NCI-H1417 (cell line): ENCODE measurements at places on chromosomes 3 and 15.

DNA sequence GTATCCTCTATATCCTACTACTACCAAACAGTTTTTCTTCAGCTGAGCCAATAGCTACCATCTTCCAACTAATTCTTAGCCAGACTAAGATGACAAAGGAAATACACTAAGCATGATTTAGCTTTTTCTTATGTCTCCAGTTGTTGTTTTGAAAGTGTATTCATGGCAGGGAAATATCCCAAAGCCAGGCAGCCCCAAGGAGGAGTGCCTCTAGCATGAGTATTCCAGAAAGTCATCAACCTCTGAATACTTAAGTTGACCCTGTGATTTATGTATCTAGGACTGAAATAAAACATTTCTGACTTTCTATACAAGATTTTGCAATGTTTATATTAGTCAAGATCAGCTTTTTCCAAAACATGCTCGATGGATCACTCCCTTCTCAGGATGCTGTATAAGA lies 449.1 kb downstream of the IL5RA start:
- no peak for DNase-seq

- DNase-seq = no peak
Observed at GRCh38 chr3:162236949-162237348, 740.3 kb downstream of the OTOL1 start.

GRCh38 chr15:80953953-80954778 lies 35.5 kb downstream of the MESD start:
- DNase-seq = peak; percentile 19

DNA sequence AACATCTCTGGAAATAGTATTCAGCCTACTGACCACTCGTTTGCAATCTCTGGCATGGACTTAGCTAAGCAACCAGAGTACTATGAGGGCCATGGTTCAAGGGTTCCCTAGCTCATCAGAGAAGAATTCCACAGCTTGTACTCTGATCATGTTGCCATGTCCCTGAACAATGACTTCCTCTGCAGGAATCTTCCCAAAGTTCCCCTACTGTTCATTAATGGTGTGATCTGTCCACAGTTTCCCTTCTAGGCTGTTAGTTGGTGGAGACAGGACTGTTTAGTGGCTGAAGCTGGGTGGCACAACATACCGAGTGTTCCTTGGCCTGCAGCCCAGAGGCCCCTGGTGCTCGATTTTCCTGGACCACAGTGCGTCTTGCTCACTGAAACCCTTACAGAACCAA lies 44.4 kb upstream of the GALNT15 start:
- DNase-seq = no peak

DNA sequence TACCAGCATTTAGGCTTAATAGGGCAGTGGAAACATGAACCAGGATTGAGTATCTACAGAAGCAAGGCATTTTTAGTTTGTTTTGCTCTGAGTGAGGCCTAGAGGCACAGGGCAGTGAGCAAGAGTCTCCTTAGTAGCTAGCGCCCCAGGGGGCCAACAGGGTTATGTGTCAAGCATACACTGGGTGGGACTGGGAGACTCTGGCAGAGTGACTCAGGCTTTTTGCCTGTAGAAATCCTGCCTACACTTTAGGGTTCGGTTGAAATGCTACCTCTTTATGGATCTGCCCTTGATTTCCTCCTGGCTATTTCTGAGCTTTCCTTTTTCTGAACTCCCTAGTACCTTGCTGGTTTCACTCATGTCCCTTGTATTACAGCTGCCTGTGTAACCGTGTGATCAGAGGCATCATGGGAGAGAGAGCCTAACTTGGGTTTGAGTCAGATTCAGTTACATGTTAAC lies 72.2 kb downstream of the TOP2B start:
- no peak for DNase-seq

GRCh38 chr3:65837604-65838003 lies 201.1 kb downstream of the MAGI1 start:
- no peak for DNase-seq

DNA sequence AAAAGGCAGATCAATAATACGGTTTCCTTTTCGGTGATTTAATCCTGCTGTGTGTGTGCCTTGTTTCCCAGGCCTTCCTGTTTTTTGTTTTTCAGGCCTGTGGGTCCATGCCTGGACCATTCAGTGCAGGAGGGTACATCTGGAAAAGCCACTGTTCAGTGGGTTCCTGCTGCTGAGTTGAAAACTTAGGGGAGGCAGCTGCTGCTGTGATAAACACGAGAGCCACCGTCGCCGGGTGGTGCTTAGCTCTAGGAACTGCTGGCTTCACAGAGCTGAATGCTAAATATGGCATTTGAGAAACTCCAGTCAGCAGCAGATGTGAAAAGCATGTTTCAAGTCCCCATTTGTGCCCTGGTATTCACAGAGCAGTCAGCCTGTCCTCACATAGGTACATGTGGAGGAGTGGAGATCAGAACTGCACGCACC lies 44.0 kb downstream of the SYNM start:
- DNase-seq = no peak

- DNase-seq = no peak
Observed at GRCh38 chr3:32850226-32850625, 32.4 kb downstream of the TRIM71 start.

GRCh38 chr3:111923095-111923771 lies 55.6 kb upstream of the ABHD10 start:
- no peak for DNase-seq

GRCh38 chr3:18007980-18008379 lies 265.5 kb upstream of the TBC1D5 start:
- DNase-seq = no peak

GRCh38 chr3:122055215-122055614 lies at the start of gene CD86:
CD86 (plus strand) TSS chr3:122055362; CDS start chr3:122055490, 128 bp downstream.
- DNase-seq = no peak

- DNase-seq = no peak
Observed at GRCh38 chr3:52350981-52351761, 35.1 kb downstream of the DNAH1 start.

- no peak for DNase-seq
Observed at GRCh38 chr3:184656458-184656828, 55.4 kb downstream of the MAGEF1 start.

DNA sequence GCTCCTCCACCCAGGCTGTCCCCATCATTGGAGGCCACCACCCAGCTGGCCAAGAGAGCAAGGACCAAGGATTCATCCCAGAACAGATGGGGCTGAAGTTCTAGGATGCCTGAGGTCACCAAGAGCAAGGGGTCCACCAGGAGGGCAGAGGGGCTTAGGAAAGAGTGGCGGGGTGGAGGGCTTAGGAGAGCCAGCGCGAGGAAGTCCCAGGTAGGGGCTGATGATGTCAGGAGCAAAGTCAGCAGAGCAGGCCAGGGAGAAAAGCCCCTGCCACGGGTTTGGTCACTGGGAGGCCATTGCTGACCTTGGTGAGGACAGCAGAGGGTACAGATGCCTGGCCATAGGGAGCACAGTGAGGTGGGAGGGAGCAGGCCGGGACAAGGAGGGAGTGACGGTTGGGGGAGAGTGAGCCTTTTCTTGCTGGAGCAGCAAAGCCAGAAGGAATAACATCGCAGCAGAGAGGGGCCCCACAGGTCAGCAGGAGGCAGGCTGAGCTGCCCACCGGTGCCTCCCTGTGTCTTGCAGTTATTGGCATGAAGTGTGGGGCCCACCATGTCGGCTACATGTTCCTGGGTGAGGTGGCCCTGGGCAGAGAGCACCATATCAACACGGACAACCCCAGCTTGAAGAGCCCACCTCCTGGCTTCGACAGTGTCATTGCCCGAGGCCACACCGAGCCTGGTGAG lies 5.2 kb downstream of the PARP3 start:
- no peak for DNase-seq

DNA sequence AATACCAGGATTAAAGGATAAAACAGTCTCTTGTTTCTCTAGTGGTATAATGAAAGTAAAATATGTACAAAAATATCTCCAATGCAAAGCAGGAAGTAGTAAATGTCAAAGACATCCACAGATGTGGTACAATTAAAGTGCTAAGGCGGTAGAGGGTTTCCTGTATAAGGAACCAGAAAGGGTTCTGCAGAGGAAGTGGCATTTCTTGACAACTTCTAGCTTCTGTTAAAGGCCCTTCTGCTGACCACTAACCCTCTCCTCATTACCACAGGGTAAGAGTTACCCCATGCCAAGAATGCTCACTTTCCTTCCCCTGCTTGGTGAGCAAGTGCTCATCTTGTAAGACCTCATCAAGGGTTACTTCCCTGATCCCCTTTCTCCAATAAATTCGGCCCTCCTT lies 883.6 kb upstream of the NR2F2 start:
- no peak for DNase-seq

GRCh38 chr3:40152482-40153133 lies 156.9 kb upstream of the EIF1B start:
- peak; percentile 20 for DNase-seq

DNA sequence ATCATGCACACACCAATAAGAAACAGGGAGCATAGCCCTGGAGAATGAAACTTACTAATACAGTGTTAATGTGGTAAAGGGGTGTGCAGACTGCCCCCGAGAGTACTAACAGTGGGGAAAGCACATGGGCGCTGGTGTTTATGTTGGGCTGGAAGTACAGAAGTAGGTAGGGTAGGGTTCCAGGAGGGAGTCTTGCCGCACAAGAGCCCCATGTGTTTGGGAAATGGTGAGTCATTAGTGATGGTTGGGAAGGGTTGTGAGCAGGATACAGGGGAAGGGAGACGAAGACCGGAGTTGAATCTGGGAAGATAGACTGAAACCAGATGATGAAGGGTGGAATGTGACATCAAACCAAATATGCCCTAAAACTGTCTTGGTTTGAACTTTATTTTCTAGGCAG lies 117.1 kb downstream of the THSD4 start:
- no peak for DNase-seq

DNA sequence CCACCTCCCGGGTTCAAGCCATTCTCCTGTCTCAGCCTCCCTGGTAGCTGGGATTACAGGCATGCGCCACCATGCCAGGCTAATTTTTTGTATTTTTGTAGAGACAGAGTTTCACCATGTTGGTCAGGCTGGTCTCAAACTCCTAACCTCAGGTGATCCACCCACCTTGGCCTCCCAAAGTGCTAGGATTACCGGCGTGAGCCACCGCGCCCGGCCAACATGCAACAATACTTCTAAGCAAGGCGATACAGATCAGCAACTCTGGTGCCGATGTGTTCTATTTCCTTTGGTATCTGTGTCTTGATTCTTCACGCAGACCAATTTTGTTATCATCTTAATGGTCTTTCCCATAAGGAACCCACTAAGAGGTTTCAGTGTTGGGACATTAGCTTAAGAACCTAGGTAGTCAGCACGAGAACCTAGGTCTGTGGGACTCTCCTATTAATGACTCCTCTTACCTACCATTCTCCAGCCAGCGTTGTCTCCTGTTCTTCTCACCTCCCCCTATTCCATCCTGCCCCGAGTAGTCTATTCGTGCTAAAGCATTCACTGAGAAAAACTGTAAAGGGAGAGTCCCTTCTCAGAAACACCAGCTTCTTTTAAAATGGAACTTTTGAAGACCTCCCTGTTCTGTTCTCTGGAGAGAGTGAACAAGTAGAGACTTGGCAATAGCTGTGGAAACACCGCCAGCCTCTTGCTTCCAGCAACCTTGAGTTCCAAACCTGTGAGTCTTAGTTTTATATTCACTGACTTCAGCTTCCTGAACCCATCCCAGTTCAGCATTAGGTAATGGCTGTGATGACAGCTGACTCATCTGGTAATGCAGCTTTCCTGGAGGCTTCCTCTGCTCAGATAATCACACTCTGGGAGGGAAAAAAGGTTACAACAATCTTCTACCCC lies 61.2 kb downstream of the TSC22D2 start:
- DNase-seq = no peak

- DNase-seq = no peak
Observed at GRCh38 chr3:183202004-183202722, 39.6 kb upstream of the LAMP3 start.
